ENCODE measurements at places on chromosomes 12 and 14. TPM values are rescaled to one million over a fixed set of nuclear protein-coding genes. Genes with fewer than 3 reads are reported as not detected.

- no peak for DNase-seq
Measured at GRCh38 chr12:33587784-33588712, 148.4 kb upstream of the SYT10 start.

- DNase-seq: no peak
Measured at GRCh38 chr12:32252199-32253073, 145.8 kb downstream of the BICD1 start.

DNA sequence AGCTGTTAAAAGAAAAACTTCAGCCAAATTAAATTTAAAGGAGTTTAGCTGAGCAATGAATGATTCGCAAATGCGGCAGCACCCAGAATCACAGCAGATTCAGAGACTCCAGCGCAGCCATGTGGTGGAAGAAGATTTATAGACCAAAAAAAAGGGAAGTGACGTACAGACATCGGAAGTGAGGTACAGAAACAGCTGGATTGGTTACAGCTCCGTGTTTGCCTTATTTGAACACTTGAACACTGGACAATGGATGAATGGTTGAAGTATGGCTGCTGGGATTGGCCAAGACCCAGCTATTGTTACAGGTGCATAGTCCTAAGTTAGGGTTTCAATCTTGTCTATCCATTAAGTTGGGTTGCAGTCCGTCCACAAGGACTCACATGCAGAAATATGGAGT is 42.6 kb downstream of the GALNT8 start:
- DNase-seq: no peak

DNA sequence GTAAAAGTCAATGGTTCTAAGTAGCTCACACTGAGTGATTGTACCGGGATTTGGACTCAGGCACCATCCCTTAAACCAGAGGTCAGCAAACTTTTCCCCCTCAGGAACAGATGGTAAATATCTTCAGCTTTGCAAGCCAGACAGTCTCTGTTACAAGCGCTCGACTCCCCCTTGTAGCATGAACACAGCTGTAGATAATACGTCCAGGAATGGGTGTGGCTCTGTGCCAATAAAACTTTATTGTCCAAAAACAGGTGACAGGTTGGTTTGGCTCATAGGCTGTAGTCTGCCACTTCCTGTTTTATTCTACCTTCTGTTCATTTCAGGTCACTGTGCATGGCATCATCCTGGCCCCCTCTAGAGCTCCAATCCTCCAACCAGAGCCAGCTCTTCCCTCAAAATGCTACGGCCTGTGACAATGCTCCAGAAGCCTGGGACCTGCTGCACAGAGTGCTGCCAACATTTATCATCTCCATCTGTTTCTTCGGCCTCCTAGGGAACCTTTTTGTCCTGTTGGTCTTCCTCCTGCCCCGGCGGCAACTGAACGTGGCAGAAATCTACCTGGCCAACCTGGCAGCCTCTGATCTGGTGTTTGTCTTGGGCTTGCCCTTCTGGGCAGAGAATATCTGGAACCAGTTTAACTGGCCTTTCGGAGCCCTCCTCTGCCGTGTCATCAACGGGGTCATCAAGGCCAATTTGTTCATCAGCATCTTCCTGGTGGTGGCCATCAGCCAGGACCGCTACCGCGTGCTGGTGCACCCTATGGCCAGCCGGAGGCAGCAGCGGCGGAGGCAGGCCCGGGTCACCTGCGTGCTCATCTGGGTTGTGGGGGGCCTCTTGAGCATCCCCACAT is 7.6 kb downstream of the BDKRB1 start:
- DNase-seq: no peak

DNA sequence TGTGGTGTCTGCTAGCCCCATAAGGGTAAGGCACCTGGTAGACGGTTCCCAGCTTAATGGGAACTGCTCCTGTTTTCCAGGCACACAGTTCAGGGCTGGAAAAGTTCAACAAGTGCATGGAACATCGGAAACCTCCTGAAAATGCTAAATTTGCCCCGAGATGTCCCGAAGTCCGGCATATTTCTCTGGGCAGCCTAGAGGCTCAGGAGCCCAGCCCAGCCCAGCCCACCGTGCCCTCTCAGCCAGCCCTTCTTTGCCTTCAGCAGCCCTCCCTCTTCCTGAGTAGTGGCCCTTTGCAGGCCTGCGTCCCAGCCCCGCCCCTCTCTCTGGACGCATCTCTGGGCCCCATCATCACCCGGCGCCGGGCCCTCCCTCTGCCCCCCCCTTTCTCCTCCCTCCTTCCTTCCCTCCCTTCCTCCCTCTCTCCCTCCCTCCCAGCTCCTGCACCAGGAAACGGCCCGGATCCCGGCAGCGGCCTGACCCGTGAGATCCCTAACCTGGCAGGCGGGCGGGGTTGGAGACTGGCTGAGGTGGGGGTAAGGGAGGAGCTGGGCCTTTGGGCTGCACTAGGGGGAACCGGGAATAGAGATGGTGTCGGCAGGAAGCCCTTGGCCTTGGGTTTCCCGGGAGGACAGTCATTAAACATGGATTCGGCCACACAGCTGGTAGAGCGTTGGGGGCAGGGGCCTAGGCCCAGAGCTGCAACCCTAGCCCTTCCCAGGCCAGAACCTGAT is at the start of gene BCL2L2:
BCL2L2 (plus strand) TSS at position 422 of the 734 bp plus-strand sequence. CDS start 935 bp downstream, outside the sequence.
- DNase-seq: no peak

The GPR132 gene
- total RNA-seq: 24.9 TPM

- DNase-seq: no peak
Measured at GRCh38 chr14:87461704-87462103, 531.3 kb downstream of the GALC start.

- no peak for DNase-seq
Measured at GRCh38 chr14:35708062-35708461, 101.0 kb downstream of the RALGAPA1 start.

The ACRBP gene
- 2.8 TPM for total RNA-seq

The CCDC197 gene
- 0.49 TPM for total RNA-seq

DNA sequence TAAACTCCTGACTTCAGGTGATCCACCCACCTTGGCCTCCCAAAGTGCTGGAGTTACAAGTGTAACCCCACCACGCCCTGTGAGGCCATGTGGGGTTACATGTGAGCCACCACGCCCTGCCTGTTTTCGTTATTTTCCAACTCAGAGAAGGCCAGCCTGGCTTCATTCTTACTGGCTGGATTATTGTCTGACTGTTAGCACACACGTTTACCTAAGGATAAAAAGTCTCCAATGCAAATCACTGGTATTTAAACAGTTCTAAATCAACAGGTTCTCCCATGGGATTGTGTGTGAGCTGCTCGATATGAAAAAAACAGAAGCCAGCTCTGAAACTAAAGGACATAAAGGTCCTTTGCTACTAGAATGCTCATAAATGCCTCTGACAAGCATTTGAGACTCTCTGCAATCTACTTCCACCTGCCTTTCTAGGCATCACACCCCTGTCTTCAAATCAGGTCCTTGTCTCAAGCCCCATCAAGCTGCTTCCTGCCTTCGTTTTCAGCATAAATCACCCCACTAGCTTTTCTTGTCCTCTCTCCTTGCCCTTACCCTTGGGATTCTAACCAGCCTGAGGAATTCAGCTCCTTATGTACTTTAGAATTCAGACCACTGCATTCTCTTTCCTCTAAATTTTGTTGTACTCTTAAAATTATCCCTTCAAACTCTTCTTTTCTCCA is 265.0 kb downstream of the DUSP6 start:
- DNase-seq: no peak

- no peak for DNase-seq
Measured at GRCh38 chr12:129556082-129556481, 347.7 kb downstream of the TMEM132D start.

DNA sequence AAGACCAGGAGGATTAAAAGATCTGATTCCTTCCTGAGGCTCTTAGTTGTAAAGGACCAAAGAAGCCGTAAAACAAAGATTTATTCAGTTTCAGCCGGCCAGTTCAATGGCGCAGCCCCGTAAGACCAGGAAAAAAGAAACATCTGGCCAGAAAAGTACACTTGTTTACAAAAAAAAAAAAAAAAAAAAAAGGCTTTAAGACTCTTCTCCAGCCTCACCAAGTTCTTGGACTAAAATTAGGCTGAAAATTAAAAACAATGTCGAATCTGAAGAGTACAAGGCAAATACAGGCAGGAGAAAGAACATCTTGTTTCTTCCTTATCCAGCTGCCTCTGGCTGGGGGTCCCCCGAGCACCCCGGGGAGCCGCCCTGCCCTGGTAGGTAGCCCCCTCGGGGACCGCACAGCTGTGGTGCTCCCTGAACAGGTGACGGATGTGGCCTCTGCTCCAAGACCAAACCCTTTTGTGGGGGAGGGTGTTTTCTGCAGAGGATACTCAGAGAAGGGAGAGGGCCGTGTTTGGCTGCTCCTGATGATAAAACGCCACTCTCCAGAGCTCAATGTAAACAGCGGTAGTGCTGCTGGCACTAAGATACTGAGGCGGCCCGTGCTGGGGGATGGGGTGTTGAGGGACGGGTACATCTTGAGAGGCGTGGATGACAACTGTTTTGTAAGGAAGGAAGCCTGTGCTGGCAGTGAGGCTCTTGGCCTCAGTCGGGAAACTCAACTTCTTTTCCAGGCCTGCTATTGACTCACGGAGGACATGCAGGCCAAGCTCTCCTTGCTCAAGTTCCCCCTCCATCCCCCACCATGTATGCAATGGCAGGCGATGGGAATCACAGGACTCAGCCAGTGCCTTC is 201.0 kb upstream of the DIO3 start:
- DNase-seq: no peak

- no peak for DNase-seq
Measured at GRCh38 chr14:24258548-24259265, 4.3 kb downstream of the TGM1 start.

DNA sequence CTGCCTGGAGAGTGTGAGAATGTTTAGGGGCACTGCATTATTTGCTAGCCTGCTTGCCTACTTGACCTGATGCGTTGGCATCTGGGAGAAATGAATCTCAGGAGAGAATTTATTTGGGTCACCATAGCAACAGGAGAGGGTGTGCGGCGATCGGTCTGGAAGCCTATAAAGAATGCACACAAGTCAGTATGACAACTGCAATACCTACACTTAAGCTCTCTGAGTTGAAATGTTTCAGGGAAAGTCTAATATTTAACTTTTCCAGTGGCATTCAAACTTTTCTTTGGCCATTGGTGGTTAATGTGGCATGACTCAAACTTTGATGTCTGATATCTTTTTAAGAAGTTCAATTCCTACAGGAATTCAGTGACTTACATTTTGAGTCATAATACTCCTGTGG is 205.1 kb downstream of the NEDD1 start:
- DNase-seq: no peak

- no peak for DNase-seq
Measured at GRCh38 chr14:95137164-95137803, 20.0 kb downstream of the DICER1 start.

DNA sequence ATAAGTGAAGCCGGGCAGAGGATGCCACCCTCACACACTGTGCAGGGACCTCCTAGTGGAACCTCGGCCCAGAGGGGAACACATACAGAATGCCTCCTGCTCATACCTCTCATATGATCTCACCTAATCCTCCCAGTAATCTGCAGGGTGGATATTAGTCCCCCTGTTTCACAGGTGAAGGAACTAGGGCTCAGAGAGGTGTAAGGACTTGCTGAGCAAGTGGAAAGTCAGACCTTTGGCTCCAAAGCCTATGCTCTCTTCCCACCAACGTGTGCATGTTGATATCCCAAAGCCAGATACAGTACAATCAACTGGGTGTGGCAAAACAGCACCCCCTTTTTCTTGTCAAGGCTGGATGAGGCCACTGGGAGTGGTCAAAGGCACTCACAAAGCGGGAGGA is 4.2 kb downstream of the MYH6 start:
- no peak for DNase-seq

- no peak for DNase-seq
Measured at GRCh38 chr14:54771411-54772027, 131.1 kb downstream of the GCH1 start.

- DNase-seq: no peak
Measured at GRCh38 chr14:54681811-54682261, 114.9 kb downstream of the SAMD4A start.

- DNase-seq: no peak
Measured at GRCh38 chr12:96774496-96775256, 132.4 kb upstream of the NEDD1 start.

- no peak for DNase-seq
Measured at GRCh38 chr14:96261772-96262655, 6.0 kb downstream of the BDKRB1 start.

The PZP gene
- not detected for total RNA-seq

DNA sequence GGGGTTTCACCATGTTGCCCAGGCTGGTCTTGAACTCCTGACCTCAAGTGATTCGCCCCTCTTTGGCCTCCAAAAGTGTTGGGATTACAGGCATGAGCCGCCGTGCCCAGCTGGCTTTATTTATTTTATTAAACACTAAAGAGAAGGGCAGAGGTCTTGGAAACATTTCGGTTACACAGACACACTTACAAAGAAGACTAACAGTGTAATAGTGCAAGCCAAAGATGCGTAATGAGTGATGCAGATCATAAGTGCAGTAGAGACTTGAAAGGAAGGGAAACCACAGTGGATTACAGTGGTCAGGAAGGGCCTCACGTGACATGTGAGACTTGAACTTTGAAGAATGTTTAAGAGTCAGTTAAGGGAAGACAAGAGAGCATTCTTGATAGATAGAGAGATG is 33.9 kb upstream of the CDK17 start:
- peak; percentile 64 for DNase-seq

- no peak for DNase-seq
Measured at GRCh38 chr12:104133321-104133720, 4.7 kb downstream of the NFYB start.

GRCh38 chr14:75331471-75331870 is 52.8 kb downstream of the FOS start:
- DNase-seq: no peak

- DNase-seq: no peak
Measured at GRCh38 chr14:26554069-26554772, 43.6 kb downstream of the NOVA1 start.

- DNase-seq: no peak
Measured at GRCh38 chr12:23944067-23944466, 5.4 kb downstream of the SOX5 start.

- DNase-seq: no peak
Measured at GRCh38 chr12:80230068-80230467, 130.7 kb downstream of the OTOGL start.

DNA sequence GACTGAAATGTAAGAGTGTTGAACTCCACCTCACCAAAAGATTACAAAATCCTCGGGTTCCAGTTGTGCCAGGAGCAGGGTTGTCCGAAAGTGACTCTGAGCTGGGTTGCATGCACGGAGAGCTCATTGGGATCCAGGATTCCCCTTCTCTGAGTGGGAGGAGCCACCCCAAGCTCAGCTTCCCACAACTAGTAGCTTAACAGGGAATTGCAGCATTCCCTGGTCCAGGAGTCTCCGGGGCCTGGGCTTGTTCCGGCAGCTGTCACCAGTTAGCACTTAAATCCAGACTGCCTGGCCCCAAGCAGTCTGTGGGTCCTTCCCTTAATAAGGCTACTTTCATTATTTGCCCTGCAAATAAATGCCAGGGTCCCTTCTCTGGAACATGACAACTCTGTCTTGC is 50.1 kb downstream of the CD9 start:
- DNase-seq: no peak

DNA sequence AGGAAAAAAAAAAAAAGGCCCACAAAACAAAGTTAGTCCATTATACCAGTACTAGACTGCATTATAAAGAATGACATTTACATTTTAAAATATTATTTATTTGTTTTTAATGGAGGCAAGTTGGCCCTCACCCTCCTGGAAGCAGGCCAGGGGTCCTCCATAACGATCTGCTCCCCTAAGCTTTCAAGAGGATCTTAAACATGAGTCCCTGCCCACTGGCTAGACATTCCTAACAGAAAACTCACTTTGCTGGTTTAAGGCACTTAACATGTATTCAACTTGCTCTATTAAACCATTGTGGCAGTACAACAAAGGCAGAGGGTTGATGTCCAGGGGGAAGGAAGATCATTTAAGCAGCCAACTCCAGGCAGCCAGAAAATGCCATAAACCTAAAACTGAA is 111.4 kb downstream of the STXBP6 start:
- no peak for DNase-seq

GRCh38 chr12:85309125-85309566 is 29.1 kb downstream of the ALX1 start:
- DNase-seq: no peak

Data from activated naive CD4-positive, alpha-beta T cell treated with anti-CD3 and anti-CD28 coated beads, Interleukin-2, amount 50 U/mL, for 72 hours (primary cell).